ENCODE measurements at places on chromosomes 2 and 18.

DNA sequence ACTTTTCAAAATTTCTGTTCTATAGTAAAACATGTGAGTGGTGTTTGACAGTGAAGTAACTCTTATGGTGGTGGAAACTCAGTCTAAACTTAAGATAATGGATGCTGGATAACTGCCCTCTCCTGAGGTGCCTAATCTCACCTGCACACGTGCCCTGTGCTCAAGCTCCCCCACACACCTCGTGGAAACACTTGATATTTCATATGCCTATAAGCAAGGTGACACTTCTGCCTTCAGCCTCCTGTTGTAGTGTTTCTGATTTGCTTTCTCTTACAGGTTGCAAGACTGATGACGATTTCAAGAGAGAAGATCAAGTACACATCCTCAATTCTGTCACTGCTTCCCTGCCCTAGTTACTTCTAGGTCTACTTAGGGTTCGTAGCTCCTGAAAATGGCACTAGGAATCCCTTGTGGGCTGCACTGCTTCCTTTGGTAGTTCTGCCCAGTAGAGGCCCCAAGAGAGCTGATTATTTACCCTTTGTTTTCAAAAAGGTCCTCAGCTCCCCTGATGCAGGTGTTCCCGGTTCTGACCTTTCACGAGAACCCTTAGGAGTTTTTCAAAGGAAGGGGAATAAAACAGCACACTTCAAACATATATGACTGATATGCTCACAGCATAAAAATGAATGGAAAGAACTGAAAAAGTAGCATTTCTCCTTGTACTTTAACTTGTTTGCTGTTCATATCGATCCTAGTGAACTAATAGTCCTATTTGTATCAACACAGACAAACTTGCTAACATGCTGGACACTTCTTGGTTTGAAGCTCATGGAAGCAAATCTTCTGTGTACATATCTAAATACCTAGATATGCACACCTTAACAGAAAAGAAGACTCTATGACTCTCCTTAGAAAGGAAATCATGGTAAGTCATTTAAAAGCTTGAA is 6.7 kb downstream of the CAVIN2 start:
- no peak for DNase-seq

- DNase-seq: no peak
Observed at GRCh38 chr18:72056171-72056570, 488.0 kb downstream of the CBLN2 start.

GRCh38 chr2:10412380-10412779 is 35.7 kb downstream of the ODC1 start:
- DNase-seq: no peak

DNA sequence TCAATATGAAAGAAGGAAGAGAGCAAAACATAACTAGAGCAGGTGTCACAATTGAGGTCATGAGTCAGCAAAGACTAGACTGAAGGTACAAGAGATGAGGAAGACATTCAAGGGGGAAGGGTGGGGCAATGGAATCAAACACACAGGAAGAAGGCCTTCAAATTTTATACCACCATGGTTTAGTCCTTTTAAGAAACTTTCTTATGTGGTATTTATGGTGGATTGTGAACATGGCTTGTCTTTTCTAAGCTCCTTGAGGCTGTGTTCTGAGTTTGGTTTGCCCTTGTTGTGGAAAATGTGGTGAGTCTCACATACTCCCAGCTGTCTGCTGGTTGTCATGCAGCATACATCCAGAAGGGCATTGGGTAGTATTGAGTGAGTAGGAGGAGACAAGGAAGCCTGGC is 62.1 kb downstream of the NABP1 start:
- DNase-seq: no peak

DNA sequence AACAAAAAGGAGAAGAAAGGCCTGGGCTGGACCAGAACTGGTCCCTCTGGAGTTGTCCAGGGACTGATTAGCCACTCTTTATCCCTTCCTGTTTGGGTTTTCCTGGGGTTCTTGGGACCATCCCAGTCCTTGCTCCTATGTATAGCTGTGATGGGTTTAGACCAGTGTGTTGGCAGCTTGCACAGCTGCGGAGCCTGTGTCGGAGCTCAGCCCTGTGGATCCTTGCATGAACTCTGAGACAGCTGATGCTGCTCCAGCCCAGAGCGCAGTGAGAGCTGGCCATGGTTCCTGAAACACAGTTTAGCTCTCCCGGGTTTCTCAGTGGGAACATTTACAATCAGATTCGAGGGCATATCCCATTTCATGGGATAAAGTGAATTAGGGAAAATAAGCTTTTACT is 16.9 kb downstream of the IMPA2 start:
- no peak for DNase-seq

GRCh38 chr2:26880161-26880560 is 32.2 kb downstream of the DPYSL5 start:
- DNase-seq: no peak

DNA sequence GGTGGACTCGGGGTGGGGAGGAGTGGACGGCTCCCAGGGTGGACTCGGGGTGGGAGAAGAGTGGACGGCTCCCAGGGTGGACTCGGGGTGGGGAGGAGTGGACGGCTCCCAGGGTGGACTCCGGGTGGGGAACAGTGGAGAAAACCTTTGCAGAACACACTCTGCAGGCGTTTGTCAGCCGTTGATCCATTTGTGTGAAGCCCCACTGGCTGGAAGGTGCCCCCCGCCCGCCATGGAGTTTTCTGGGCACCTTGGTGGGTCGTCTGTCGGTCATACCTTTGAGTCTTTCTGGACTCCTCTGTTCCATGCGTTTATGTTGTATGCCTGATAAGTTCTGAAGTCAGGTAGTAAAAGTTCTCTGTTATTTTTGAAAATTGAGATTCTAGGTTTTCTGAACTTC is 12.5 kb downstream of the CTDP1 start:
- no peak for DNase-seq

GRCh38 chr18:65288908-65289307 is 461.9 kb upstream of the CDH7 start:
- no peak for DNase-seq

DNA sequence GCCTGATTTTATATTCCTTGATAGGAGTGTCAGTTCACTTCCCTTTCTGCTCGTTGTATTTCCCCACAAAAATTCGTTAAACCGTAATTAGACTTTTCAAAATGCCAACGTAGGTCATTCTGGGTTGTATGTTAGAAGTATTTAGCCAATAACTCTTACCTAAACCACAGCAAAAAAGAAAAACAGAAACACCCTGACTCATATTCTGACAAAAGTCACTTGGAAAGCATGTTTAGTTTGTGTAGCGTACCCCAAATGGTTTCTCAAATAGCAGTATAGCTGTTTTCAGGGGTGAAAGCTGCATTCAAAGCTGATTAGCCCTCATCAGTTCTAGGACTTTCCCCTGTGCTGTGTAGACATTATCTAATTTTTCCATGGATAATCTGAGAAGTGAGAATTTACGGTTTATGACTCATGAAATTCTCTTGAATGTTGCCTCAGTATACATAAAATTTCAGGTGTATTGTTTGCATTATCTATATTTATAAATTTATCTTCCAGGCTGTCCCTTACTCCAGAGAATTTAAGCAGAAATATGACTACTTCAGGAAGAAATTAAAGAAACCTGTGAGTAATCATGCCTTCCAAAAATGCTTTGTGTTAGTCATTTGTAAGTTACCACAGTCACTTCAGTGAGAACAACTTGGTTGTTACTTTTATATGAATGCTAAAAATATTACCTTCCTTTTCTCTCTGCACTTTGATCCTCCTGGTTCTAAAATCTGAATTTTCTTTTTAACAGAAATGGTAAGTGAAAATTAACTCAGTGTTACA is 264.9 kb downstream of the ALPK2 start:
- DNase-seq: no peak

GRCh38 chr2:239455436-239456203 is 54.8 kb upstream of the HDAC4 start:
- no peak for DNase-seq

DNA sequence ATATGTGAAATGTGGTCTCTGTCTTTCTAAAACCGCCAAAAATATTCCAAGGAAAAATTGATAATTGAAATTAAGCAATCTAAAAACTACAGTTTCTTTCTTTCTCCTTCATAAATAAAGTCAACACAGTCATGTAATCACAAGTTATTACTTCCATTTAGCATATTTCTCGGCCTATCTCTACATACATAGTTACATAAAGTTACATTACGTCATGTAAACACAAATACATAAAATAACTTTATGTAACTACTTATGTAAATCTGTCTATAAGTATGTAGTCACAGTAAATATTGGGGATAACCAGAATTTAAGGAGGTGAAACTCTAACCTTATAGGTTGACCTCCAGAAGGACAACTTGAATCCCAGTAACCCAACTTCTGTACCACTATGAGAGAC is 48.5 kb upstream of the PID1 start:
- DNase-seq: no peak

DNA sequence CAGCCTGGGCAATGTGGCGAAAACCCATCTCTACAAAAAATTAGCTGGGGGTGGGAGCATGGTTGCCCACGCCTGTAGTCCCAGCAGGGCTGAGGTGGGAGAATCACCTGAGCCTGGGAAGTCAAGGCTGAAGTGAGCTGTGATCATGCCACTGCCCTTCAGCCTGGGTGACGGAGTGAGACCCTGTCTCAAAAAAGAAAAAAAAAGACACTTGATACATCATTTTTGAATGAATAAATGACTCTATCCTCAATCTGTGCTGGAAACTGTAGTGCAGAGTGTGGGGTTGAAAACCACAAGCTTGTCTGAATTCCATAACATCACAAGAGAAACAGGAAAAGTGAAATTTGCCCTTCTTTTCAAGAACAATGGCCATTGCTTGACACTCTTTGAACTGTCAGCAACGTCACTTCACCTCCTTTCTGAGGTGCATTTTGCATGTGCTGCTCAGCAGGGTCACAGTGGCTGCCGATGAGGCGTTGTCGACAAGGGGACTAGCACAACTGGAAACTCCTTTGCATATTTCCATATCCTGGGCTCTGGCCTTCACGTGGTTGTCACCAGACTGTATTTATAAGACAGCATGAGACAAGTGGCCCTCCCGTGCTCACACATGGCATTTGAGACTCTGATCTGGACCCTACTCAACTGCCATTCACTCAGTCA is 54.2 kb downstream of the DDX1 start:
- DNase-seq: no peak

- no peak for DNase-seq
Observed at GRCh38 chr2:117738991-117739839, 75.3 kb upstream of the DDX18 start.

- DNase-seq: no peak
Observed at GRCh38 chr2:189213250-189213649, 33.7 kb upstream of the COL5A2 start.

DNA sequence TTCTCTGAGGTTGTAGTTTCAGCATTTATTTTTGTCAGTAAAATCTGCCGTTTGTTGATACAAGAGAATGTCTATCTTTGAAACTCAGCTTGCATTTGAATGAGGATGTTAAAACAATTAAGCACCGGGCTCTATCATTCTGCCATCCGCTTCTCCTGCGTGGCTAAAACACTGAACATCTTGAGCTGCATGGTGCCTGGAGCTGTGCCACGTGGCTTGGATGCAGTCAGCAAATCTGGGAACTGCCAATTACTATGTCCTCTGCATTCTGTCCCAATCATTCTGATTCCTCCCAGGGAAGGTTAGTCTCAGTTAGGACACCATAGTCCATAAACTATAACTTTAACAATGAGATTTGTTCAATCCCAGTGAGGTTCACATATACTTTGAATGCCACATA is 598.4 kb downstream of the FBXO15 start:
- no peak for DNase-seq

GRCh38 chr2:17122887-17123501 is 395.2 kb downstream of the RAD51AP2 start:
- no peak for DNase-seq
